CD8-positive, alpha-beta T cell (primary cell): ENCODE measurements at places on chromosomes 12 and 14.

GRCh38 chr12:89239534-89239933, 112.8 kb downstream of the DUSP6 start:
- DNase-seq: no peak

- no peak for DNase-seq
Observed at GRCh38 chr12:77734214-77734883, 96.3 kb upstream of the NAV3 start.

- no peak for DNase-seq
Observed at GRCh38 chr12:51190820-51191219, 17.9 kb upstream of the TFCP2 start.

- no peak for DNase-seq
Observed at GRCh38 chr14:90660865-90661570, 155.2 kb downstream of the TTC7B start.

DNA sequence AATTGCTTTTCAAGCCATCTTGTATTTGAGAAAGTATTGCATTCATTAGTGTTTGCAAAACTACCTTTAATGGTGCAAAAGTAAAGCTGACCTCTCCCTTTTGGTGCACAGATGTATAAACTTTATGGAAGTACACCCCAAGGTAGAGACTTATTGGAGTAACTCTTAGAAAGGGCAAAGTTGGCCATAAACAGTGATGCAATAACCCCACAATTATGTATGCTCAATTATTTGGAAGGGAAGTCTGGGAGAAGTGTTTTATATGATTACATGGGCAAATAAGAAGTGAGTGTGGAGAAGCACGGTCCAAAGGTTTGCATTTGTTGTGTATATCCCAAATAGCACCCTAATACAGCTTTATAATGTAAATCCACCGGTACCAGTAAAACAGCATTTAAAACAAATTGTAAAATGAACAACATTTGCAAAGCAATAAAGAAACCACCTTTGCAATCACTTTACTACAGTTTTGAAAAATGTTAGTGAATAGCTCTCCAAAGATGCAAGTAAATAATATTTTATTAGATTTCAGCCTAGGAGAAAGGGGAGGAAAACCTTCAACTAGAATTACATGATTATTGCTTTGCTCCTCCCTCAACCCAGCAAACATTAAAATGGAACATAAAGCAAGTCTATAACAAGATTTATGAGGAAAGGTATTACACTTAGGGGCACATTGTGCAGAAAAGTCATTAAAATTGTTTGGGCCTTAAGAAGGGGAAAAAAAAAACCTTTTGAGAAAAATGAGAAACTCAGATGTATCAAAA, 70.5 kb downstream of the HMGA2 start:
- DNase-seq: no peak

GRCh38 chr12:44677724-44678123, 198.4 kb downstream of the NELL2 start:
- no peak for DNase-seq

GRCh38 chr14:82872494-82872893, 1338.8 kb upstream of the SEL1L start:
- DNase-seq: no peak

DNA sequence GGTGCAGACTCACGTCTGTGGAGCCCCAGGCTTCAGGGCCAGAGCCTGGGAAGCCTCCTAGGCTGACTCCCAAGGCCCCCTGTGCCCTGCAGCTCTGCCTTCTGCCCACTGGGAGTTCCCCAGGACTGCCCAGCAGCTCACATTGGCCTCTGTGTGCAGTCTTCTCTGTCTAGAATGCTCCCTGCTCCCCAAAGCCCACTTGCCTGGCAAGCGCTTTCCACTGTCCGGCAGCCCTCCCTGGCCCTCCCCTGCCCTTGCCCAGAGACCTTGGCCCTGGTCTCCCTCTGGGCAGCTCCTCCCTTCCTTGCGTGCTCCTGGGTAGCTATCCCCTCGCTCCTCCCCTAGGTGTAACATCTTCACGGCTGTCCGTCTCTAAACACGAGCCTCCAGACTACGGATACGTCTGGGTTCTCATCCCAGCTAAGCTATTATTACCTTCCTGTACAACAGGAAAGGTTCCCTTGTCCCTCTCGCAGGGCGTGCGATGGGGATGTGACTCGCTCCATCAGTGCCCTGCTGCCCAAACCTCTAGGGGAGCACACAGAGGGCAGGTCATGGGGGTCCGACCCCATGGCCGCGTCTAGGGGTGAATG, 325.5 kb upstream of the RTL1 start:
- DNase-seq: peak; percentile 7

DNA sequence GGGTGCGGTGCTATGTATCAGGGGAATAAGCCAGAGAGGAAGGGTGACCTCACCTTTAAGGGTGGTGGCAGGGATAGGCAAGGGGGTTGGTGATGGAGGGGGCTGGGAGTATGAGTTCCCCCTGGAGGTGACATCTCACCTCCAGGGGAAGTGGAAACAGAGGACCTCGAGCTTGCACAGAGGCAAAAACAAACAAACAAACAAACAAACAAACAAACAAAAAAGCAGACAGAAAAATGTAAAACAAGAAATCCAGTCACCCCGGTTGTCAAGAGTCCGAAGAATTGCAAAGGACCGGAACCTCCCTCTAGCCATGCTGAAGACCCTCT, 112.2 kb upstream of the MYL2 start:
- DNase-seq: no peak

GRCh38 chr14:105602799-105603793, 76.7 kb downstream of the TMEM121 start:
- DNase-seq: no peak

DNA sequence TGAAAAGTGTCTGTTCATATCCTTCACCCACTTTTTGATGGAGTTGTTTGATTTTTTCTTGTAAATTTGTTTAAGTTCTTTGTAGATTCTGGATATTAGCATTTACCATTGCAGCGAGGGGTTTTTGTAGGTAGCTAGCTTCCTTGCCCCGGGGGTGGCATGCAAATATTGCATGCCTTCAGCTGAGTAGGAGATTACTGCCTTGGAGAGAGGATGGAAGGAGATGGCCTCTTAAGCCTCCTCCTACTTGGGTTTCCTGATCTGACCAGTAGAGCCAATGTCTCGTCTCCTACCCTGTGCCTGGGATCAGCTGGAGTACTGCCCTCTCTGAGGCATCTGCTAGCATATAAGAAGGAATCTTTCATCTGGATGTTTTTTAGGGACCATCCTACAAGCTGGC, 134.4 kb upstream of the CCND2 start:
- DNase-seq: no peak

DNA sequence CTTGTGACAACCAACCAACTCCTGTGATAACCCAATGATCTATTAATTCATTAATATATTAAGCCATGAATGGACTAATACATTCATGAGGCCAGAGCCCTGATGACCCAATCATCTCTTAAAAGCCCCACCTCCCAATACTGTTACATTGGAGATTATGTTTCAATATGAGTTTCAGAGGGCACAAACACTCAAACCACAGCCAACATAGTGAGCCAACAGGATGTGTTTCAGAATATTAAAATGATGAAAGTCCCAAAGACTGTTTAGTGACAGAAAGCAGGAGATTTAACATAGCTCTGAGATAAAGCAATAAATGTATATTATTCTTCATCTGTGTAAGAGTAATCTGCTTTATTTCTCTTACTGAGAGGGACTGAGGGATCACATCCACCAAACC, 71.7 kb downstream of the PTPRO start:
- DNase-seq: no peak

DNA sequence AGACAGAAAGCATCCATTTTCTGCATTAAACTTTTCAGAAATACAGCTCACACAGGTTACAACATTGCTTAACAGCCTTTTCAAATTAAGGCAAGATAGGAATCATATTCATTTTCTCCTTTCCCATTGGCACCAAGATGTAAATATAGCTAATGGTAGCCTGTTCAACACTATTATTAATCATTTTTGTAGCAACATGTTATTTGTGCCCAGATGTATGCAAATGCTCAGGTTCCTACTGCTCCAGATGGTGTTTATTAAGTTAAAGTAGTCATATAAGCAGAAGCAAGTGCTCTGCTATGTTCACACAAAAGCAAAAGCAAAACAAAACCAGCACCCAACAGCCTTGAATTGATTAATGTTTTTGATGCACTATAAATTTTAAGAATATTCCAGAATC, 1110.6 kb downstream of the SLC6A15 start:
- DNase-seq: no peak

DNA sequence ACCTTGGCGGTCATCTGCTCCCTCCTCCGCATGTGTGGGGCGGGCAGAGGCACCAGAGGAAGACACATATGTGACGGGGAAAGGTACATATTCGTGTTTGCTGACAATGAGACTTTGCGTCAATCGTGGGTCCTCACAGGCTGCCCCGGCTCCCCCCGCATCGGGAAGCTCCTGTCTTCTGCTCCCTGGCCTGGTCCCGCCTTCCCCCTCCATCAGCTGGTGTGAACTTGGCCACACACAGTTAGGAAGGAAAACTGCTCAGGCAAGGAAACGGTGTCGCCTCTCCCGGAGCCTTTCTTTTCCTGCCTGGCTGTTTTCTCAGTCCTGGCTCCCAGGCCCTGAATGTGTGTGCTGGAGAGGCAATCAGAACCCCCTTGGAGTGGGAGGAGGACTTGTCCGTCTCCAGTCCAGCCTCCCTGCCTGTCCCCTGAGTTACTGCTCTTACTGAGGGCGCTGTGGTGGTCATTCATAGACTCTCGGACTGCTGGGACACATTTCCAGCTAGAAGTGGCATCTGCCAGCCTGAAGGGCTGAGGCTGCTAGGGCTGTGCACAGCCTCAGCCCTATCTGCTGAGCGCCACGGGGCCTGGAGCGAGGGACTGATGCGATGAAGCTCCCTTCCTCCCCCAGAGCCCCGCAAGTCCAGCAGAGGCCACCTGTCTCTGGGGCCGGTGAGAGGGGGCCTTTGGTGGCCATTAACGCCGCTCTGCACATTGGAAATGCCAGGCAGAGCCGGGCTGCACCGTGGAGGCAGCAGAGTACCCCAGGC, 44.2 kb upstream of the TSPAN9 start:
- no peak for DNase-seq

DNA sequence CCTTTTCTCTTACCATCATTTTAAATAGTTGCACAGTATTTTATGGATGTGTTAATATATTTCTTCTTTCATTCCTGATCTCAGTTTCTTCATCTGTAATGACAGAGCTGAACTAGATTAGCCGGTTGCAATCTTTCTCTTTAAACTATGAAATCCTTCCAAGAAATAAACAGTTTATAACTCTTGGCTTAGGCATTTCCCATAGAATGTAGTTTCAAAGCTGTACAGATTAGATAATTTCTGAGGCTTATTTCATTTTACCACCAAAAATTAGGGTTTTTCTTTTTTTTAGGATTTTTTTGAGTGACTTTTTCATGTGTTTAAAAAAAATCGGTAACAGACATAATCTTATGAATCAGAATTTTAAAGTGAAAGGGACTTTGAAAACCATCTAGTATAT, 144.0 kb downstream of the RAD51B start:
- no peak for DNase-seq

- DNase-seq: no peak
Observed at GRCh38 chr12:58086006-58086405, 144.6 kb downstream of the ATP23 start.

DNA sequence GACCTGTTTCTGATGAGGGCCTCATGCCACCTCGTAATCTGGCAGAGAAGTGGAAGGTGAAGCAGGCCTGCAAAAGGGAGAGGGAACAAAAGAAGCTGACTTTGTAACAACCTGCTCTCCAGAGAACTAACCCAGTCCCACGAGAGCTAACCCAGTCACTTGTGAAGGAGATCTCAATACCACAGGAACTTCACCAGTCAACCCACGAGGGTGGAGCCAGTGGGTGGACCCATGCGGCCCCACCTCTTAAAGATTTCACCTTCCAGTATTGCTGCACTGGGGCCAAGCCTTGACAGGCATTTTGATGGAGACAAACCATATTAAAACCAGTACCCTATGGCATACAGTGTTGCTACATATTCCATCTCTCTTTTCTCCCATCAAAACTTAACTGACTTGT, 55.1 kb downstream of the SERPINA10 start:
- no peak for DNase-seq

DNA sequence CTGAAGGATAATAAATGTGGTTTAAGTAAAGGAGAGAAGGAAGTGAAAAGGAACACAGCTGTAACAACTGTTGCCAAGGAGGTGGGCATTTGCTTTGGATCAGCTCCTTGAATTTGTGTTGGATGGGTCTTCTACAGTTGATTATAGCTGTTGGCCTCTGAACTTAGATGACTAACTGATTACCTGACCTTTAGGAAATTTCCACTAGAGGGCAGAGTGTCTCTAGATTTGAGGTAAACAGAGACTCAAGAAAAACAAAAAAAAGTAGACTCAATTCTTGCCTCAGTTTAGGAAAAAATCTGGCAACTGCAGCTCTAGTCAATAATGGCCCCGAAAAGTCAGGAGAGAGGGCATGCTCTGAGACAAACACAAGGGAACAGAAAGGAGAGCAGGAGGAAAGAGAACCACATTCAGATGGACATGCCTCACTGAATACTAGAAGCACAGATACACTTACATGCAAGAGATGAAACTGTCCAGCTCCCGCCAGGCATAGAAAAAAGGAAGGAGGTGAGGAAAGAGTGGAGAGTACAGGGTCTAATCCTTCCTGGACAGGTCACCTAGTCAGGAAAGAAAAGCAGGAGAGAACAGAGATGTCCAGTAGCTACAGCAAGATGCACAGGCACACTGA, 20.6 kb downstream of the COX14 start:
- no peak for DNase-seq

GRCh38 chr12:80576641-80577418, 130.6 kb upstream of the MYF6 start:
- DNase-seq: no peak

DNA sequence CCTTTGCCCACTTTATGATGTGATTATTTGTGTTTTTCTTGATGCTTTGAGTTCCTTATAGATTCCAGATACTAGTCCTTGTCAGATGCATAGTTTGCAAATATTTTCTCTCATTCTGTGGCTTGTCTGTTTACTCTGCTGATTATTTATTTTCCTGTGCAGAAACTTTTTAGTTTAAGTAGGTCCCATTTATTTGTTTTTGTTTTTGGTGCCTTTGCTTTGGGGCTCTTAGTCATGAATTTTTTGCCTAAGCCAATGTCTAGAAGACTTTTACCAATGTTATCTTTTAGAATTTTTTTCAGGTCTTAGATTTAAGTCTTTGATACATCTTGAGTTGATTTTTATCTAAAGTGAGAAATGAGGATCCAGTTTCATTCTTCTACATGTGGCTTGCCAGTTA, 667.3 kb downstream of the SLC16A7 start:
- DNase-seq: no peak

DNA sequence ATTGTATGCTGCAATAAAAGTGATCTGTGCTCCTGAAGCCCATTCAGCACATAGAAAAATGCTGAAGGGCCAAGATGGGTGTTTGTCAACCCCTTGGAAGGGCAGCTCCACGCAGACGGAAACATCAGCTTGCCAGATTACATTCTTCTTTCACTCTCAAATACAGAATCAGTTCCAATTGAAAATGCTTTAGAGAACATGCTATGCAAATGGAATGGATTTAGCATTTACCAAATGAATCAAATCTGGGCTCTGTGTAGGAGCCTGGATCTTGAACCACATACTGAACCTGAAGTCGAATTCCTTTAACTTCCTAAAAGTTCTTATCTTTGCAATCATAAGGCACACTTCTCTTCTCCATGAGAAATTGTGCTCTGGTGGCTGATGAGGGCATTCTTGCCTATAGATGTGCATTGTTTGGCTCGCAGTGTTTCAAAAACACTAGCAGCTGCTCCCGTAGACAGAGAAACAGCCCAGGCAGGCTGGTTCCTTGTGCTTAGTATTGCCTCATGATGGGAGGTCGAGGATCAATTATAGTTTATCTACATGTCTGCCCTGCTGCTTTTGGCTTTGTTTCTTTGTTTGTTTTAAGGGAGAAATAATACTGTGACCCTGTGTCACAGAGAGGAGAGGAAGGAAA, 489.8 kb upstream of the FLRT2 start:
- DNase-seq: no peak
